ENCODE measurements at places on chromosomes 4 and X.

DNA sequence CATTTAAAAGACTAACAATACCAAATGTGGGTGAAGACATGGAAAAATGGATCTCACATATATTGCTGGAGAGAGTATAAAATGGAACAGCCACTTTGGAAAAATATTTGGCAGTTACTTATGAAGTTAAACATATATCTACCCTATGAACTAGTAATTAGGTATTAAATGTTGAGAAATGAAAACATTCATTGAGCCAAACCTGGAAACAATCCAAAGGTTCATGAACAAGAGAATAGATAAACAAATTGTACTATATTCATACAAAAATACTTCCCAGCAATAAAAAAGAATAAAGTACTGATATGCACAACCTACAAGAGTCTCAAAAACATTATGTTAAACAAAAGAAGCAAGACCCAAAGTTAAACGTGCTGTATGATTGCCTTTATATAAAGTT lies 4.0 kb upstream of the EGF start:
- no peak for DNase-seq

DNA sequence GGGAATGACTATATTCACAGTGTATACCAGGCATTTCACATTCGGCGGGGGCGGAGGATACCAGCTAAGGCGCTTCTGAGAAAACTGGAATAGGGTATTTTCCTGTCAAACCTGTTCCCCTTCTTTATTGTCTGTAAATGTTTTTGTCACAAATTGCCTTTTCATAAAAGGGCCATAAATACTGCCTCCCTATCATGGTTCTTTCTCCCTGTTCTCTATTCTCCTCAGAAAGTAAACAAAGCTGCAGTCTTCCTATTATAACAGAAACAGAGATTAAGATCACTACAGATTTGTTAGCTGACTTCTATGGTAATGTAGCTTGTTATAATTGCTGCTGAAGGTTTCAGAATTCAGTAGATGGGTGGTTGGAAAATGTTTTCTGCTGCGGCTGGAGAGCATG lies 32.2 kb downstream of the MID2 start:
- no peak for DNase-seq

DNA sequence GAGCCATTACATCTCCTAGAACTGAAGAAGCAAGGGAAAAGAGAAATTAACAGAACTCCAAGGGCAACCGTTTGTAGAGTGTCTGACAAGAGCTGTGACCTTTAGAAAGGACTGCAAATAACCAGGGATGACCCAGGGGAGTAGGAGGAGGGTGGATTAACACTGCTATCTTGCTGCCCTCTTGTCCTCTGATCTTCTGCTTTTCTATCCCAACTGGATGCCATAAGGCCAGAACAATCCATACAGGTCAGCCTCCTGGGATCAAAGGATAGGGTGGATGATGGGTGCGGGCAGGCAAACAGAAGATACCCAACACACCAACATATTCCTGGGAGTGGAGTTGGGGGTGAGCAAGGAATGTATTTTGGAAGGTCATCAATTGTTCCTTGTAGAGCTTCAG lies 19.8 kb upstream of the PDE5A start:
- DNase-seq: no peak

GRCh38 chr4:123816462-123816861 lies 419.9 kb downstream of the SPRY1 start:
- DNase-seq: no peak

GRCh38 chr4:176335421-176335820 lies 15.7 kb downstream of the SPCS3 start:
- no peak for DNase-seq

DNA sequence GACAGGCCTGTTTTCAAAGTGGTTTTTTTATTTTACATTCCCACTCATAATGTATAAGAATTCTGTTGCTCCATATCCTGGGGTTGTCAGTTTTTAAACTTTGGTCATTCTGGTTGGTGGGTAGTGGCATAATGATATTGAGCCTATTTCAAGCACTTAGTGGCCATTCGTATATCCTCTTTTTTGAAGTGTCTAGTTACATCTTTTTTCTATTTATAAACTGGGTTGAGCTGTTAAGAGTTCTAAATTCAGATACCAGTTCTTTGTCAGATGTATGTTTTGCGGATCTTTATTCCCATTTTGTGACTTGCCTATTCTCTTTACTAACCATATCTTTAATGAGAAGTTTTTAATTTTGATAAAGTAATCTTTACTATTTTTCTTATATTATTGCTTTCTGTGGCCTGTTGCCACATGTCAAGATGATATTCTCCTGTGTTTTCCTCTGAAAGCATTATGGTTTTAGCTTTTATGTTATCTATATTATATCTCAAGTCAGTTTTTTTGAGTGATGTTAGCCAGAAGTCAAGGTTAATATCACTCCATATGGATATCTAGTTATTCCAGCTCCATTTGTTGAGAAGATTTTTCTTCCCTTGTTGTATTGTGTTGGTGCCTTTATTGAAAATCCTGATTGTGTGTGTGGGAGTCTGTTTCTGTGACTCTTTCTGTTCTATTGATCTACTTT lies 110.9 kb downstream of the FHIP1A start:
- DNase-seq: no peak

DNA sequence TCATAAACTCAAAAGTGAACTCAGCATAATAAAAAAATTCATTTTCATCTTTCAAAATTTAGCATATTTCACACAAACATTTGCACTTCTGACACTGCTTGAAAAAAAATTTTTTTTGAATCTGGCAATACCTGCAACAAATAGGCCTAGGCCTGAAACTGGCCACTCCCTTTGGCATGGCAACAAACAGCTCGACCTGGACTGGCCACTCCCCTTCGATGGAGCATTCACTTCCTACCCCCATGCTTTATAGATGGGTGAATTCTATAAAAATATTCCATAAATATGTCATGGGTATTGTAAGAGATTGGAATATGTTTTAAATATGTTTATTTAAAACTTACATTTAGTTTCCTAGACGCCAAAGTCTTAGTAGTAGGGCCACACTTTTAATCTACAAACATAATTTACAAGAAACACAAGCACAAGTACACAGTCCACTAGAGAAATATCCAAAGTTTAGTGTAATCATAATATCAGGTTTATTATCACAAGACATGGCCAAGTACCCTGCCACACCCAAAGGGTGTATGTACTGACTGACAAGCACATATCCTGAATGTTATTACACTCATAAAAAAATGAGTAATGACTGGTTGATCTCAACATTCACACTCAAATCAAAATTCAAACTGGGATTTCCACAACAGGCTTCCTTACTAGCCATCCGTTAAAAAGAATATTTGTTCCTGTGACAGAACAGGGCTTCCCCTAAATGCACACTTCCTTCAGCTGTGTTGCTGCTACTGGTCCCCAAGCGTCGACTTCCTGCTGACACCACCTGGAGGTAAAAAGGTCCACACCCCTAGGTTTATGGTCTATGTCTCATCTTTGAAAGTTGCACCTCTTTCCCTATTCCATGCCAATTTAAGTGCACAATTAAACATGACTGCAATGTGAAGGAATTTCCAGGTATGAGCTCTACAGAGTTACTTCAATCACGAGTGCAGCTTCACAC lies 271.5 kb downstream of the NR3C2 start:
- no peak for DNase-seq

DNA sequence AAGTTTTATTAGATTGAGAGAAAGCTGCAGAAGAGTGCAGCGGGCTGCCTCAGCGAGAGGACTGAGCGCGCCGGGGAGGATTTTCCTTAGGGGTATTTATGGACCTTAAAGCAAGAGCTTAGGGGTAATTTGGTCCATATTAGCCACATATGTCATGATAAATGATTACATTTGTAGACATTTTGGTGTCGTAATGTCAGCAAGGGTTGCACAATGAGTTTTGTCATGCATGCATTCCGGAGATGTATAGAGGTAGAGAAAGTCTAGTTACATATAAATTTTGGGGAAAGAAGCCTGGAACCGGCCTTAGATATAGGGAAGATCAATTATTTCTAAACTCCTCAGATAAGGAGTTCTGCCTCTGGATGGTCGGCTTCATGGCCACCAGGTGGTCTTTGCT lies 10.0 kb downstream of the MGST2 start:
- DNase-seq: no peak

GRCh38 chr4:25965629-25966028 lies 51.6 kb downstream of the SMIM20 start:
- no peak for DNase-seq

GRCh38 chrX:146707781-146708180 lies 101.8 kb upstream of the CXorf51B start:
- DNase-seq: no peak

GRCh38 chr4:177285953-177286352 lies 23.7 kb upstream of the NEIL3 start:
- no peak for DNase-seq

- DNase-seq: no peak
Measured at GRCh38 chr4:28682847-28683246, 1822.2 kb downstream of the STIM2 start.

- DNase-seq: no peak
Measured at GRCh38 chr4:173214231-173214630, 45.6 kb downstream of the GALNT7 start.

- no peak for DNase-seq
Measured at GRCh38 chrX:116749943-116750342, 287.2 kb upstream of the CT83 start.

DNA sequence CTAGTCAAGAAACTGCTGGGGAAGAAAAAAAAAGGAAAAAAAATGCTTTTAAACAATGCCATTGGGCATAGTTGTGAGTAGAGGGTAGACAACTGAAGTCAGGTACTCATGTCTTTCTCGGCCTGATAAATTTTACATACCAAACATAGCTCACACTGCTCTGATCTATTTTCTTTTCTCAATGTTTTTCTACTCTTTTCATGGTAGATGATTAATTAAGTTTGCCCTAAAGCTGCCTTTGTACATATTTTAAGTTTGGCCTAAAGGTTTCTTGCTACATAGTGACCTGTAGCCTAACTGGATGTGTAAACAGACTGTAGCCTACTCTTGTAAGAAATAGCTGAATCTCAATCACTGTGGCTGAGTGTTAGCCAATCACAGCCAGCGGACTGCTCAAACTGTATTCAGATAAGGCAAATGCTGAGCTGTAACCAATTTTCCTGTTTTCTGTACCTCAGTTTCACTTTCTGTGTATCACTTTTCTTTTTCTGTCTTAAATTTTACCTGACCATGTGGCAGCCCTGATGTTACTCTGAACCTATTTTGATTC lies 121.0 kb downstream of the PCDH10 start:
- DNase-seq: no peak

DNA sequence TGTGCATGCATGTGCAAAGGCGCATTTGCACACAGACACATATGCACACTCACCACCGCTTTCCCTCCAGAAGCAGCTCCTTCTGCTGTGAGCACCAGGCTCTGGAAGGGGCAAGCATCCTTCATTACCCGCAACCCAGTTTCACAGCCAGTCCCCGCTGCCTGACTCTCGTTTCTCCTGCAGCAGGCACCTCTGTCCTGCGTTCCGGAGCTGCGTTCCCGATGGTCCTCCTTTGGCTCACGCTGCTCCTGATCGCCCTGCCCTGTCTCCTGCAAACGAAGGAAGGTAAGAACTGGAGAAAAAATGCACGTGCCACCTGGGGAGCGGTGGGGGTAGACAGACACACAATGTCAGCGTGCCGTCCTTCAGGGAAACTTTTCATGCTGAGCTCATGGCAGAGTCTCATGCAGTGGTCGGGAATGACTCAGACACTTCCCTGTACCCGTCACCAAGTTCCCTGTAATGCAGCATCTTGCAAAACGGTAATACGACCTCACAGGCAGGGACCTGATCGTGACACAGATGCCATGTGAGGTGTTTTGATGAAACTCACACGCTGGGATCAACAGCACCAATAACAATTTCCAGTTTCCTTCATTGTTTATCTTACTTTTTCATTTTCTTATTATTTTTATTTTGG lies 5.1 kb downstream of the IL3RA start:
- no peak for DNase-seq

DNA sequence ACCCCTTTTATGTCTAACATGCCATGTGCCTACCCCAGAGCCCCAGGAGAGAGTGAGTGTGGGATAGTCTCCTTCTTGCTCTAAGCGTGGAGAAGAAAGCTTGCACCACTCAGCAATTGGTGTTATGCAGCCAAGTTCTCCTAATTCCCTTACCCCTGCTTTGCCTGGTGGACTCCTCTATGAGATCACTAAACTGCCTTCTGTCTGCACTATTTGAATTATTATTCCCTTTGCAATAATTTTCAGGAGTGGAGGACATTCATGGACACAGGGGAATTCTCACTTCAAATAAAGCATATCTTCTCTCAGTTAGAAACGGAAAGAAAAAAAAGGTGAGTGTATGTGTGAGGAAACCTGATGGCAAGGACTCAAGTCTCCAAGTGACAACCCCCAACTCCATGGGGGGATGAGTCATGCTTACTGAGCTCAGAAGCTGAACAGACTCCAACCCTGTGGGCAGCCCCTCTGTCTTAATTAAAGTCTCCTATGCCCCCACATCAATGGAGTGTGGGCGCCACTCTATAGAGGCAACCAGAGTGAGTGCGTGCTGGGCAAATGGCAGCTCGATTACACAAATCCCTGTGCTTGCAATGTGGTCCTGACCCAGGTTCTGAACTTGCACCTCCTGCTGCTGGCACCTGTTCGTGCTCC lies 381.9 kb downstream of the RAB28 start:
- DNase-seq: no peak

- no peak for DNase-seq
Measured at GRCh38 chrX:13492286-13492685, 77.1 kb upstream of the EGFL6 start.

- DNase-seq: no peak
Measured at GRCh38 chrX:134406356-134407064, 53.5 kb upstream of the HPRT1 start.

DNA sequence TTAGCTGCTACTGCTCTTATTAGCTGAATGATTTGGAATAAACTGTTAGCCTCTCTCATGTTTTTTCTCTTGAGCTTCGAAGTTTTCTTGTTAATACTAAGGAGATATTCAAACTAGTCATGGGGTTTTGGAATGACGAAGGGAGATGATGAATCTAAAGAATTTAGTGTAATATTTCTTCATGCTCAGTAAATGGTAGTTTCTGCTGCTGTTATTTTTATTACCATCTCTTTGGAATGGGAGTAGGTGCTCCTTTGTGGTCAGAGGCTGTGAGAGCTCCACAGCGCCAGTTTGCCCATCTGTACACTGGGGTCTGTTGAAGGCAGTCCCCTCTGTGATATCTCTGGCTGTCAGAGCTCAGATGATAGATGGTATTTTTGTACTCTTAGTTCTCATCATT lies 33.7 kb downstream of the HTT start:
- DNase-seq: no peak

DNA sequence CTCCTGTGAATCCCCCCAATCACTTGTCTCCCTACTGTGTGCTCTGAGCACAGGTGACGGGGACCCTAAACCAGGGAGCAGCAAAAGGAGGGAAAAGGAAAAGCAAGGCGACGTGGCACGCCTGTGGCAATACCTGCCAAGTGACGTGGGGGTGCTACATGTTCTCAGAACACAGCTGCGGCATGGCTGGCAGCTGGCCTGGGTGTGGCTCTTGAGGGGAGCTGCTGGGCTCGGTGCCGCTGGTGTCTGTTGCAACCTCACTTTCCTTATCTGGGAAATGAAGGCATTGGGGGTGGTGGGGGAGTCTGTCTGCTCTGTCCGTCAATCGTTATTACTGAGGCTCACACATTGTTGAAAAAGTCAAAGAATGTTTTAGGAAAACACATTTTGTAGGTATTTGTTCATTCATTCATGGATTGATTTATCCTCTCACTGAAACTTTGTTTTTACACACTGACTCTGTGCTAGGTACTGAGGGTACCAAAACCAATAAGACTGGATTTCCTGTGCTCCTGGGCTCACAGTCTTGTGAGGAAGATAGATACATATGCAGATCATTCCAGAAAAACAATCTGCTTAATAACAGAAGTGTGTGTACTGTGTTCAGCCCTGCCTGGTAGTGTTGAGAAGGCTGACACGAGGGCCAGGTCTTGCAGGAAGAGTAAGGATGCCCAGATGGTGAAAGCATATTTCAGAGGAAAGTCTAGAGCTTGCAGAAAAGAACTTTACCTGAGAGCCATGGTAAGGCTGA lies 217.6 kb downstream of the PTTG2 start:
- DNase-seq: peak; percentile 39
